Thymus (tissue), 14 donors: ENCODE measurements at places on chromosomes 4 and X. TPM values are rescaled to one million over a fixed set of nuclear protein-coding genes. Genes with fewer than 3 reads are reported as not detected.

- no peak for DNase-seq
Observed at GRCh38 chr4:172750910-172751309, 417.7 kb upstream of the GALNT7 start.

GRCh38 chr4:52861171-52861823 is 820 bp upstream of the RASL11B start:
- no peak for DNase-seq

GRCh38 chr4:16100833-16101232 is 17.0 kb upstream of the PROM1 start:
- no peak for DNase-seq

- no peak for DNase-seq
Observed at GRCh38 chr4:69781458-69782418, 21.3 kb upstream of the SULT1B1 start.

DNA sequence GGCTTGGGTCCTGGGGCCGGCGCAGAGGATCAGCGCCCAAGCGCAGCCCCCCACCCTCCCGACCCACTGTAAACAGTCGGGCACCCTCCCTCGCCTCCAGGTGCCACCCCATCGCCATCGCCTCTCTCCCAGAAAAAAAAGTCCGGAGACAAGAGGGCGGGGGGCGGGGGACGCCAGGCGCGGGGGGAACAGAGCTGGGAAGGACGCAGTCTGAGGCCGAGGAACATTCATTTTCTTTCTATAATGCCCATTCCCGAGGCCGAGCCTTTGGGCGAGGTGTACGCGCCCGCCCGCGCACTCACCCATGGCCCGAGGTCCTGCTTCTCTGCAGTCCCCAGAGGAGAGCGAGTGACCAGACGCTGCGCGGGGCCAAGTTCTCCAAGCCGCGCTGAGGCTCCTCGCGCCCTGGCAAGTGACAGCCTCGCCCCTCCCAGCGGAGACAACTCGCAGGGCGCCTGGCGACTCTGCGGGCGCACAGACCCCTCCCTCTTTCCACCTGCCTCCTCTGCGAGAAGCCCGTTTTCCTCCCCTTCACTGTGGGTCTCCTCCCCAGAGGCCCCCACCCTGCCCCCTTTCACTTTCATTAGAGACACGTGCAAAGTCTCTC is 63.5 kb upstream of the WDR17 start:
- DNase-seq = no peak

DNA sequence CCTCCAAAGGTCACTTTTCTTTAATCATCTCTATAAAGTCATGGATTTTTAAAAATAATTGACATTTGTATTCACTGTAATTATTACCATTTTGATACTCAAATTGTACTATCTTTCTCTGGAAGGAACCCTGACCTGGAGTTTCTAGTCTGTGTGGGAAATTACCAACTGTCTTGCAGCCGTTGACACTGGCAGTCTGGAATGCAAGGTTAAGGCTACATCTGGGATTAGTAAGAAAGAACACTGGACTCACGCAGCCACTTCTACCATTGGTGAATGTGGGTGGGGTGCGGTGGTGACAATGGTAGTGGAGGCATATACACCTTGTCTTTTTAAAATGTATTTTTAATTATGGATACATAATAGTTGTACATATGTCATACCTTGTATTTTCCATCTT is 40.9 kb downstream of the EGF start:
- DNase-seq = no peak

GRCh38 chr4:171186700-171187099 is 626.5 kb upstream of the GALNTL6 start:
- DNase-seq = no peak

DNA sequence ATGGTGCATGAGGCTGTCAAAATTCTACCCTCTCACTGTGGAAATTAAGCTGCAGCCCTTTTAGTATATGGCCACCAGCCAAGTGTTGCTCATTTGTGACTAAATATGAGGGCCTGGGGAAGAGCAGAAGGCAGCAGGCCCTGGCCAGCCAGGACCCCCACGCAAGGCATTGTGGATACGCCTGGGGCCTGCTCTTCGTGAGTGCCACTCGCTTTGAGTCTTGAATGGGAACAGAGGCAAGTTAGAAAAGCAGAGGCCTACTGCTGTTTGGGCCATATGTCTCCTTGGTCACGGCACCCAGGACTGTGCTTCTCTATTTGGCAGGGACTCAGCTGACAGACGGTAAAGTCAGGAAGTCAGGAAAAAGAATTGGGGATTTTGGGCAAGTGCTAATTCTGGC is 10.9 kb downstream of the RTL5 start:
- DNase-seq = no peak

- no peak for DNase-seq
Observed at GRCh38 chrX:287670-288069, 6.5 kb downstream of the PLCXD1 start.

- no peak for DNase-seq
Observed at GRCh38 chr4:149047368-149047767, 605.2 kb upstream of the NR3C2 start.

- no peak for DNase-seq
Observed at GRCh38 chr4:141565379-141566089, 70.8 kb upstream of the IL15 start.

- no peak for DNase-seq
Observed at GRCh38 chr4:1711571-1712215, 426 bp downstream of the SLBP start.

DNA sequence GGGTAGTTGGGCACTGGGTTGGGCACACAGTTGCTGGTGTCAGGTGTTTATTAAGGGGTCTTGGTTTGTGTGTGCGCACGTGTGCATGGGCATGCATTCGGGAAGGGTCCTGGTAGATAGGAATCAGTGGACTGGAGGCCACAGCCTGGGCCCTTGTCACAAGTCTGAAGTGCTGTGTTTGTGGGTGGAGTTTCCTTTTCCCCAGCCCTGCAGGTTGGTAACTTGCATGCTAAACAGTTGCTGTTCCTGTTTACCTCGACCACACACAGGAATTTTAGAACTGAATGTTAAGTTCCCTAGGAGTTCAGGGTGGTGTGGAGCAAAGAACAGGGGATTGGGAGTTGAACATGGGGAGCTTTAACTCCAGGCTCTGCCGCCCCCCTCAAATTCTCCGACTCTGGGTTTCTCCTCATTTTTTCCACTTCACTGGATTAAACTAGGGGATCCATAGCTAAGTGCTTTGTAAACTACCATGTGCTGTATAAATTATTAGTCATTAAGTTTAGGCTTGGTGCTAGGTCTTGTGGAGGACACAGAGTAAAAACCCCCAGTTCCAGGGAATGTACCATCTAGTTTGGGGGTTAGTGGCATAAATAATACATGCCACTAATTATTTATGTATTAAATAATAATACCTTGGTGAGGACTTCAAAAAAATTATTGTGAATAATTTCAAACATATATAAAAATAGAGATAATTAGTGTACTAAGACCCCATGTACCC is 49.0 kb downstream of the STARD8 start:
- no peak for DNase-seq

GRCh38 chr4:123524958-123525628 is 128.5 kb downstream of the SPRY1 start:
- DNase-seq = no peak

- DNase-seq = no peak
Observed at GRCh38 chrX:17976955-17977354, 115.9 kb upstream of the RAI2 start.

DNA sequence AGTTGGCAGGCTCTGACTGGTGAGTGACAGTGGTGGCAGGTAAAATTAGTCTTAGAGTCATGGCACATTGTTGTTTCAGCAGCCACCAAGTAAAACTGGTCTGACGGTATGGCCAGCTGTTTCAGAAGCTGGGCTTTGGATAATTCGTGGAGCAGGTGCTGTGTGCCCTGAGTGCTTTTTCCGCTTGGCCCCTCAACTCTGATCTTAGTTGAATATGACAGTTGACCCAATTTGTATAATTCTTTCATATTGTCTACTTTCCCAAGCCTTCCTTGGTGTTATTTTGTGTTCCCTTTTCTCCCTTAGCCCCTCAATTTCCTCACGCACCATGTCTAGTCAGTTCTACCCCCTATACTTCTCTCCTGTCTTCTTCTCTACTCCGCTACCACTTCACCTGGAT is 32.0 kb downstream of the CDS1 start:
- no peak for DNase-seq

GRCh38 chr4:41426539-41426938 is 111.4 kb upstream of the LIMCH1 start:
- no peak for DNase-seq

GRCh38 chr4:28402751-28403150 is 1542.1 kb downstream of the STIM2 start:
- DNase-seq = no peak

DNA sequence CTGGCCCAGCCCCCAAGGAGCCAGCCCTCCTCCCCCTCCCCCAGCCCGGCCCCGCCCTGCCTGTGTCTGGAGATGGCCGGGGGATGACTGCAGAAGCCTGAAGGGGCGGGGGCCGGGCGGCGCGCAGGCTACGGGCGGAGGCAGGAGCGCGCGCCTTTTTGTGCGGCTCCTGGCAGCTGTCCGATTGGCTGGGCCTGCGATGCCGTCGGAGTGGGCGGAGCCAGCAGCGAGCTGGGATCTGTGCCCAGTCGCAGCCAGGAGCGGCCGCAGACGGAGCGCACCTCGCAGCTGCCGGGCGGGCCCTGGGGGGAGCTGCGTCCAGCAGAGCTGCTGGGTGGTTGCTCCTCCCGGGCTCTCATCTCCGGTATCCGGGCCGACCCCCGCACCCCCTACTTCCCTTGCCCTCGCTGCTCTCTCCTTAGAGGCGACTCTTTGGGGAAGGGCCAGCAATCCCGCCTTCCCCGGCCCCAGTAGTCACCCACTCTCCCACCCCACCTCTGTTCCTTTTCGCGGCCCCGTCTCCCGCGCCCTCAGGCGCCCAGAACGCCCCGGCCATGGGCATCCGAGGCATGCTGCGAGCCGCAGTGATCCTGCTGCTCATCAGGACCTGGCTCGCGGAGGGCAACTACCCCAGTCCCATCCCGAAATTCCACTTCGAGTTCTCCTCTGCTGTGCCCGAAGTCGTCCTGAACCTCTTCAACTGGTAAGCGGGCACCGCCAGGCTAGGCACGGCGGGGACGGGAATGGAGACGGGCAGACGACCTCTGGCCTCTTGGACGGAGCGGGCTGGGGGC is at the start of gene GABRQ:
GABRQ (plus strand) TSS at position 247 of the 794 bp plus-strand sequence; CDS start at position 555, 308 bp downstream.
- DNase-seq = no peak

DNA sequence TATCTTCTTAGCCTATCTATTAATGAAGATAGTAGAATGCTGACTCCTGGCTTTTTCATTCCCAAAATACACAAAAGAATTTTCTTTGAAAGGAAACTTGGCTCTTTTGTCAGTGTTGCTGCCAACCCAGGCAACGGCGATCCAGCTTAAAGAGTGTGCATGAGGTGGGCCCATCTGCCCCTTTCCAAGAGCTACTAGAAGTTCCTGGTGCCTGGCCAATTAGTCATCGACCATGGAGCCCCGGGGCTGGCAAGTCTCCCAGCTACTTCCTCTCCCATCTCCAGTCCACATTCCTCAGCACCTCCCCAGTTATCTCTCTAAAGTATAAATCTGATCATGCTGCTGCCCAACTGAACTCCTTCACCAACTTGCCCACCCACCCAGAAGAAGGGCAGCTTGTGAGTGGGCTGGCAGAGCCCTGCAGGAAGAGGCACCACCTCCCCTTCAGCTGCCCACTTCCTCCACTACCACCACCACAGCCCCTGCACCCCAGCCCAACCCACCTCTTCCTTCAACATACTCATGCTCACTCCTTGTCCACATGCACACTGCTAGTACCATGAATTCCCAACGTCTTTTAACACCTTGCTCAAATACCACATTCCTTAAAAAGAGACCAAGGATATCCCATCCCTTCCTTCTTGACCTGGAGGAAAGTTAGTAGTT is 158.2 kb upstream of the MAP3K15 start:
- no peak for DNase-seq

DNA sequence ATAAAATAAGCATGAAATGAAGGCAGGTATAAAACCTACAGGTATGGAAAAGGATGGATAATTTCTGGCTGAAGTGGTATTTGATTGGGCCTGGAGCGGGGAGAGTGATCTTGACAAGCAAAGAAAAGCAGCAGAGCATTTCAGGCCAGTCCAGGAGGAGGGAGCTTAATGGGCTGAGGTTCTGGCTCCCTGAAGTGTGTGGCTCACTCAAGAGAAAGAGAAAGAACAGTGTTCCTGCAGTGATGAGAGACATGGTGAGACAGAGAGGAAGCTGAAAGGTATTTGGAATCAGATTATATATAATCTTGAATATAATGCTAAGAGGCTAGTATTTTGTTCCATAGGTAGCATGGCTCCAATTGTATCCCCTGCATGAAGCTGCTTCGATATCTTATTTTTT is 153.5 kb downstream of the MGST2 start:
- no peak for DNase-seq

- peak; percentile 11 for DNase-seq
Observed at GRCh38 chr4:167622481-167623240, 388.4 kb upstream of the SPOCK3 start.

DNA sequence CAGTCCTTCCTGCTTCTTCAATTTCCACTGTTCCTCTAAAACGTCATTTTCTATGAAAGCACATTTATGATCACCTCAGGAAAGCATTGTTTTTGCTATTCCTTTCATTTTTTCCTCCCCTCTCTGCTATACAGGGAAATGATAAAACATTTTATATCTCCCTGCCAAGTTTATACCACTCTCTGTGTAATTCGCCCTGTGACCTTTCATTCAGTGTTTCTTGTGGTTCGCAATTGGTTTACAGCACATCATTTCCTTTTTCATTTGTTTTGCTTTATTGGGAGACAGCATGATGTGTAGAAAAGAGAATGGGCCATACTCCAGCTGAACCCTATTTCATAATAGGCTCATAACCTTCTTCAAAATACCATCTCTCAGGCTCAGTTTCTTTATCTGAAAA is 99.9 kb upstream of the RAPGEF2 start:
- no peak for DNase-seq

GRCh38 chrX:121231566-121232358 is 184.4 kb downstream of the GLUD2 start:
- no peak for DNase-seq

- no peak for DNase-seq
Observed at GRCh38 chrX:83469551-83469950, 38.5 kb upstream of the POU3F4 start.

- no peak for DNase-seq
Observed at GRCh38 chr4:70943114-70943513, 40.9 kb downstream of the MOB1B start.

- DNase-seq = no peak
Observed at GRCh38 chr4:121180558-121180957, 16.4 kb upstream of the TNIP3 start.

Gene PCDH18
- 1.7 TPM for polyA plus RNA-seq

Gene TMPRSS11F
- 0.18 TPM for polyA plus RNA-seq

Gene ENOPH1
- 58.1 TPM for polyA plus RNA-seq

Gene ADGRA3
- 13.1 TPM for polyA plus RNA-seq

Gene JAKMIP1
- polyA plus RNA-seq = 1.5 TPM

Gene PF4V1
- polyA plus RNA-seq = 0.57 TPM

Gene TREX2
- 1.2 TPM for polyA plus RNA-seq

Gene RBMX
- 131 TPM for polyA plus RNA-seq

Gene TMEM255A
- polyA plus RNA-seq = 6.4 TPM

Gene TRAM1L1
- 0.59 TPM for polyA plus RNA-seq

Gene FSTL5
- 0.07 TPM for polyA plus RNA-seq

Gene TEX13C
- 0.02 TPM for polyA plus RNA-seq

Gene MID2
- 1.4 TPM for polyA plus RNA-seq

Gene ADGRL3
- polyA plus RNA-seq = 0.82 TPM

Gene BEX5
- 1.4 TPM for polyA plus RNA-seq

Gene CAPN6
- 0.66 TPM for polyA plus RNA-seq
